ENCODE measurements at places on chromosomes 1 and 21.

- no peak for DNase-seq
Observed at GRCh38 chr1:169078163-169078883, 28.2 kb upstream of the ATP1B1 start.

GRCh38 chr1:19750101-19750881 lies 49.4 kb downstream of the TMCO4 start:
- no peak for DNase-seq

- no peak for DNase-seq
Observed at GRCh38 chr1:25813734-25814471, 5.9 kb upstream of the MTFR1L start.

DNA sequence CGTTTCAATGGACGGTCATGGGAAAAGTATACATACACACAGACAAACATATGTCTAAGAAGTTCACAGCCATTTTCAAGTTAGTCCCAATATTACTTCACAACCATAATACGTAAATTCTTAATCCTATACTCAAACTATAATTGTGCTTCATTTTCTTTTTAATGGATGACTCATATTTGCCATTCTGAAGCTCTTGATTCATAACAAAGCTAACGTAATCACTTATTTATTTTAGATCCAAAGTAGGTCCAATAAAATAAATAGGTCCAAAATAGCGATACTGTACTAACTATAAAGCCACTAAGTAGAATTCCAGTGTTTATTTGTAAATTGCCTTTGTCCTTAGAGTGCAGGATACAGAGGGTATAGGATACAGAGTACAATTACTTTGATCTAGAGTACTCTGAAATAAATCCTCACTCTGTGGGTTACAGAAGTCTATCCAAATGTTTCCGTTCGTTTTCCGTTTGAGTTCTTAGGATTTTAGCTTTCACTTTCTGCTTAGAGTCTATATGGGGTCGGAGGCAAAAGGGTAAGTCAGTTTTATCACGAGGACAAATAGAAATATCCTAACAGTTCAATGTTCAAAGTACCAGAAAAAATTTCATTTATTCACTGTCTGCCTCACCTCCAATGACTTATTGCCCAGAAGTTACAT lies 8.8 kb upstream of the C1orf115 start:
- DNase-seq, result no peak

DNA sequence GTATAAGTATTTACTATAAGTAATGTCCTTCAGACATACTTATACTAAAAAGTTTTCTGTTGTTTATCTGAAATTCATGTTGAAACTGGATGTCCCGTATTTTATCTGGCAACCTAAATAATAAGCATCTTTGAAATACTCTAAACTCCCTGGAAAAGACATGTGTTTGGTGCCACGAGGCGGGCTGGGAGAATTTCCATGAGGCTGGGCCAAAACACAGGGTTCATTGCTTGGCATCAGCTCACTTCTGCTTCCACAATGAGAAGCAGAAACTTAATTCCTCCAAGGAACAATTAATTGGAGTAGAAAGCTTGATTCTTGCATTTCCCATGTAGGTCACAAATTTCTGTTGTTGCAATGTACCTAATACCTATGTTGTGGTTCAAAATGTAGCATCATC lies 110.2 kb downstream of the PSMG1 start:
- DNase-seq, result peak; percentile 18
